H9 (cell line): ENCODE measurements at places on chromosomes 2 and 18.

DNA sequence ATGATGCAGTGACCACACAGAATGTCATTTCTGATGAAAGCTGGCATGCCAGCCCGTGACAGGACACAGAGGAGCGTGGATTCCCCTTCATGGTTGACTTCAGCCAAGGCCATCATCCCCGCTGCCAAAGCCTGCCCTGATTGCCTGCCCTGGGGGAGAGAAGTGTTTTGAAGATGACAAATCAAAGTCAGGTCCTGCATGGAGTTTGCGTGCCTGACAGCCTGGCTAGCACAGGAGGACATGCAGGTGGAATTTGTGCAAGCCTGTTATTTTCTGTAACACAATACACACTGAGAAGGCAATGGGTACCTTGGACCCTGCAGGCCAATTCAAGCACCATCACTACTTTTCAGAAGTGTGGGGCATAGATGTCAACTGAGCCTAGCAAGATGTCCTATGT, 5.4 kb upstream of the IL1R2 start:
- DNase-seq, result no peak

DNA sequence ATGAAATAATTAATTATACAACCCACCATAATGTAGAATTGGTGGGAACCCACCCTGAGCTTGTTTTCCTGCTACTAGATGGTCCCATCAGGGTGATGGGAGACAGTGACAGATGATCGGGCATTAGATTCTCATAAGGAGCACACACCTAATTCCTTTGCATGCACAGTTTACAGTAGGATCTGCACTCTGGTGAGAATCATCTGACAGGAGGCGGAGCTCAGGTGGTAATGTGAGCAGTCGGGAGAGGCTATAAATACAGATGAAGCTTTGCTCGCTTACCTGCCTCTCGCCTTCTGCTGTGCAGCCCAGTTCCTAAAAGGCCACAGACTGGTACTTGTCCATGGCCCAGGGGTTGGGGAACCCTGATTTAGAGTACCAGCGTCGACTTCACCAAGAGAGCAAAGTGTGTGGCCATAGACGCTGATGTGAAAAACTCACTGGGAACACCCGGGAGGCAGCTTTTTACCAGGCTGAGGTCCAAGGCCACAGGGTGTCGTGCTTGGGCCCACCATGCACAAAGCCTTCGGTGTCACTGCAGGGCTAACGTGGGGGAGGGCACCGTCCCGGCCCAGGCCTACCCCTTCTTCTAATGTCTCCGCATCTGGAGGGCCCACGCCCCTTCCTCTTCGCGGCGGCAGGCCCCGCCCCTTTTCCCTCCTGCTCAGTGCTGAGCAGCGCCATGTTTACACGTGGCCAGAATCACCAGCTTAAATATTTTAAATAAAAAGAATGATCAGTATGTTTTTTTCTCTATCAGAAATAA, 296.8 kb upstream of the HDAC4 start:
- DNase-seq, result no peak

DNA sequence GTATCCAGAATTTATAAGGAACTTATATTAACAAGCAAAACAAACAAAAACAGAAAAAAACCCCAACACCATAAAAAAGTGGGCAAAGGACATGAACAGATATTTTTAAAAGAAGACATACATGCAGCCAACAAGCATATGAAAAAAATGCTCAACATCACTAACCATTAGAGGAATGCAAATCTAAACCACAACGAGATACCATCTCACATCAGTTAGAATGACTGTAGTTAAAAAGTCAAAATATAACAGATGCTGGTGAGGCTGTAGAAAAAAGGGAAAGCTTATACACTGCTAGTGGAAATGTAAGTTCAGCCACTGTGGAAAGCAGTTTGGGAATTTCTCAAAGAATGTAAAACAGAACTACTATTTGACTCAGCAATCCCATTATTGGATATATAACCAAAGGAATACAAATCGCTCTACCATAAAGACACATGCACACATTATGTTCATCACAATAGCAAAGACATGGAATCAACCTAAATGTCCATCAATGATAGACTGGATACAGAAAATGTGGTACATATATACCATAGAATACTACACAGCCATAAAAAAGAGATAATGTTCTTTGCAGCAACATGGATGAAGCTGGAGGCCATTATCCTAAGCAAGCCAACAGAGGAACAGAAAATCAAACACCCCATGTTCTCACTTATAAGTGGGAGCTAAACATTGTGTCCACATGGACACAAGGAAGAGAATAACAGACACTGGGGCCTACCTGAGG, 25.3 kb downstream of the PREPL start:
- no peak for DNase-seq

DNA sequence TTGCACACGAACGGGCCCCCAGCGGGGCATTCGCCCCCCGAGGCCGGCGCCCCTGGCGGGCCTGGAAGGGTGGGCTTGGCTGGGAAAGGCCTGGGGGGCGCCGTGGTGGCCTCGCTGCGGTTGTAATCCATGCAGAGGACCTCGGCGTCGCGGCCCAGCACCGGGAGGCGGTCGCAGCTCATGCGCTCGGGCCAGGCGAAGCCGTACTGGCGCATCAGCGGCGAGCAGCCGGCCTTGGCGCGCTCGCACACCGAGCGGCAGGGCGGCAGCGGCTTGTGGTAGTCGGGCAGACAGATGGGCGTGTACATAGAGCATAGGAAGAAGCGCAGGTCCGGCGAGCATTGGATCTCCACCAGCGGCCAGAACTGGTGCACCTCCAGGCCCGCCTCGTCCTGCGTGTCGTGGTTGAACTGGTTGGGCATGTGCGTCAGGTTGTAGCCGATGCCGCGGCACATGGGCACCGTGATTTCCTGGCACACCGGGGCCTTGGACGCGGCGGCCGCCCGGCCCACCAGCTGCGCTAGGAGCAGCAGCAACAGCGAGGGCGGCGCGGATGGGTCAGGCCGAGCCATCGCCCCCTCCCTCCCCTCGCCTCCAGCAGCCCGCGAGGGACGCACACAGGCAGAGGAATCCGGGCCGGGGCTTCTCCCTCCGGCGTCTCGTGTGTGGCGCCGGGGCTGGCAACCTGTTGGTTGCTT, 1.4 kb downstream of the FZD5 start:
- DNase-seq, result peak; percentile 42

- no peak for DNase-seq
Measured at GRCh38 chr2:127377262-127377661, 10.5 kb downstream of the MAP3K2 start.

- DNase-seq, result no peak
Measured at GRCh38 chr2:7931808-7932207, 750.0 kb upstream of the ID2 start.

DNA sequence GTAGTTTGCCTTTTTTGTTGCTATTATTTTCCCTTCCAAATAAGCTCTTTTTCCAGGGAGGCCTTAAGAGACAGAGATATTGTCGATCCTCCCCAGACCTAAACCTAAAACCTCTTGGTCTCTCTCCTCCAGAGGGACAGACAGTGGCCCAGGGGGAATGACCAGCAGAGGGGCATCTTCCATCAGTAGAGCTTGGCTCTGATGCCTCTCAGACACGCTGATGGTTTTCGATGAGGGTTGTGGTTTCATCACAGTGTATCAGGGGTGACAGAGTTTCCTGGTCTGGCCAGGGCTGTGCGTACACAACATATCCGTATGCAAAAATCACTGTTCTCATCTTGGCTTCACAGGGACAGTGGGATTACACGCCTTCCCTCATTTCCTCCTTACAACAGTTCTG, 68.6 kb downstream of the GATA6 start:
- DNase-seq, result no peak

GRCh38 chr2:88398180-88398579, 54.3 kb downstream of the FOXI3 start:
- DNase-seq, result no peak

GRCh38 chr18:62655520-62656219, 59.7 kb upstream of the PHLPP1 start:
- no peak for DNase-seq

DNA sequence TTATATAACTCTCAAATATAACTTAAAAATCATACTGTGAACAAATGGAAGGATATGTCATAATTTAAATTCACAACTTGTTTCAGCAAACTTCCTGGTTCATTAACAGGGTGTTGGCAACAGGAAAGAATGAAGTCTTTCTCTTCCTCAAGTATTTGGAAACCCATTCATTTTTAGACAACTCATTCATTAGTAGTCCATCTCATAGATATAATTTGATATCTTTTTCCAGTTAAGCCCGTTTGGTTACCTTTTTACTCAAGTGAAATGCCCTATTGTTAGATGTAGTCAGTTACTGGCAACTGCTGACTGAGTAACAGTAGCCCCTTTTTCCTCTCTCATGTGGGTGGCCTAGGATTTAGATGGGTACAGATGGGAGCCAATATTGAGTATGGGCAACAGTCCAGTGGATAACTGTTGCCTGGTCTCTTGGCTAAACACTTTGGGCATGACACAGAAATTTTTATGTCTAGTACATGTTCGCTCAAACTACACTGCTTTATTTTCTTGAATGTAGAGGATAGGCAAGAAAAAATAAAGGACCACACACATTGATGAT, 4.6 kb upstream of the UGP2 start:
- DNase-seq, result no peak

- DNase-seq, result no peak
Measured at GRCh38 chr18:50451100-50451842, 76.4 kb downstream of the SKA1 start.

DNA sequence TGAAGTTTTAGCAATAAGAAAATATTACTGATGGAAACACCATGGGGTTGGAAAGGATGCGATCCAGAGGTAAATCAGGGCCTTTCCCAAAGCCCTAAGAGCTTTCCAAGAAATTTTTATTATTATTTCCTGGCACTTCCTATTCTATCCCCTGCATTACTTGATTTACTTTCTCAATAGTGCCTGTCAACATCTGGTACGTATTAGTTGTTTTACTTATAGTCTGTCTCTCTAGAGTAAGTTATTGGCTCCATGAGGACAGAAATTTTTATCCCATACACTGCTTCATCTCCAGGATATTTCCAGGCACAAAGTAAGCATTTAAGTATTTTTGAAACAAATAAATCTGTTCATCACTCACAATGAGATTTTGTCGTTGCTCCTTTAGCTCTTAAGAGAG, 18.1 kb downstream of the PPP4R1 start:
- DNase-seq, result no peak

GRCh38 chr2:54613794-54614257, 109.6 kb upstream of the EML6 start:
- DNase-seq, result no peak

- no peak for DNase-seq
Measured at GRCh38 chr2:190847504-190848081, 33.0 kb upstream of the GLS start.

- DNase-seq, result no peak
Measured at GRCh38 chr2:231134910-231135655, 10.2 kb upstream of the HTR2B start.

GRCh38 chr2:58054264-58054663, 7.7 kb downstream of the VRK2 start:
- DNase-seq, result no peak

DNA sequence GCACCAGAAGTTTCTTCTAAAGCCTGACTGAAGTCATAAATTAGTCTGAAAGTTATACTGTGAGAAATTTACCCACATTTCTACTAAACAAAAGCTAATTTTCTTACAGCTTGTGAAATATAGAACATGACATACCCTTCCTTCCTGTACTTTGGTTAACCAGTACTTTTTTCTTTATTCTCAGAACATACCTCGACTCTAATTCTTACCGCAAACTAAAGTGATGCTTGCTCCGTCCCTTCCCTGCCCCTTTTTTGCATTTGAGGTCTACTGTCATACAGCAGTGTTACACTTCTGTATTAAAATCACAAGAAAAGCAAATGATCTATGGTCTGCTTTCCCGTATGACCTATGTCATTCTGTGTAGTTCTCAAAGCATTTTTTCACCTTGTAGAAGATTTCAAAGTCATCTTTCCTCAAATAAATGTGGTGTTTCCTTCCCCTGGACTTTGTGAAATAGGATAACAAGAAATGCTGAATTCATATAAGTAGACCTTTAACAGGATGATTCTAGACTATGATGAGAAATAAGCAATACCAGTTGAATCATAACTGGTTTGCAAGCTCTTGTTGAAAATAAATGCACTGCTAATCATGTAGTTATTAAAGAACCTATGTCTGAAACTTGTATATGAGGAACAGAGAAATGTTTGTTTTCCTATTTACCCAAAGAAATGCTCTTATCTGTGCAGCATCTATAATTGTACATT, 30.4 kb downstream of the CYTIP start:
- no peak for DNase-seq
